ENCODE measurements at places on chromosomes 12 and 14. TPM values are rescaled to one million over a fixed set of nuclear protein-coding genes. Genes with fewer than 3 reads are reported as not detected.

GRCh38 chr14:56207626-56208292 lies 89.5 kb downstream of the PELI2 start:
- no peak for DNase-seq

GRCh38 chr12:27005495-27005894 lies 8.7 kb downstream of the TM7SF3 start:
- DNase-seq: no peak

DNA sequence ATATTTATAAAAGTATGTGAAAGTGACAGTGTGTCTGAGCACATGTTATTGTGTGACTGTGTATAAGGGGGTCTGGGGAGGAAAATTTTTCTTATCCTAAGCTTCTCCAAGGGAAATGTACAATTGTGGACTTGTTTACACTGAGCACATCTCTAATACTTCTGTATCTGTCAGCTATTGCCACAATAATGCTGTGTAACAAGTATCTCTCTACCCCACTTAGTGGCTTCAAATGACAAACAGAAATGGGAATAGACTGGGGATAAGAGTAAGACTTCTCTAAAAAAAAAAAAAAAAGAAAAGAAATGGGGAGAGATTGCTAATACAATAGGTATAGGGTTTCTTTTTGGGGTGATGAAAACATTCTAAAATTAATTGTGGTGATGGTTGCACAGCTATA lies 44.3 kb upstream of the CCDC63 start:
- no peak for DNase-seq

GRCh38 chr12:68809190-68810026 lies 1.4 kb downstream of the MDM2 start:
- no peak for DNase-seq

DNA sequence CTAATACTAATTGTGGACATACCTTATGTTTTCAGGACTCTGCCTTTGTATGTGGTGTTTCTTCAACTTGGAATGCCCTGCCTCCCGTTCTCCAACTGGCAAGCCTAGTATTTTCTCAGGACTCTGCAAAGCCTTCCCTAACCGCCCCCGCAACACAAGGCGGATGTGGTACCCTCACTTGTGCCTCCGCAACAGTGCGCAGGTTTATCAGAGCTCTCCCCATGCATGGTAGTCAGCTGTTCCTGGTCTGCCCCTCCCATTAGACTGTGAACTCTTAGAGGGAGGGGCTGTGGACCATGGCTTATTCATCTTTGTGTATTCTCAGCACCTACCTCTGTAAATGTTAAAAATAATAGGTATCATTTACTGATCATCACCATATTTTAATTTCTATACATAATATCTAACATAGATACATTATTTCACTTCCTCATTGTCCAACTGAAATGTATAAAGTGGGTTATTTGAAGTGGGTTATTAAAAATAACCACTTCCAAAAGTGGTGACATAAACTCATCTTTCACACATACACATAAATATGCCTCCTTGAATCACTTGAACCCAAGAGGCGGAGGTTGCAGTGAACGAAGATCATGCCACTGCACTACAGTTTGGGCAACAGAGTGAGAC lies 9.0 kb downstream of the LPAR5 start:
- DNase-seq: no peak

GRCh38 chr12:103468837-103469236 lies 26.9 kb downstream of the C12orf42 start:
- no peak for DNase-seq

GRCh38 chr12:28550757-28551704 lies 360.8 kb downstream of the CCDC91 start:
- DNase-seq: no peak

DNA sequence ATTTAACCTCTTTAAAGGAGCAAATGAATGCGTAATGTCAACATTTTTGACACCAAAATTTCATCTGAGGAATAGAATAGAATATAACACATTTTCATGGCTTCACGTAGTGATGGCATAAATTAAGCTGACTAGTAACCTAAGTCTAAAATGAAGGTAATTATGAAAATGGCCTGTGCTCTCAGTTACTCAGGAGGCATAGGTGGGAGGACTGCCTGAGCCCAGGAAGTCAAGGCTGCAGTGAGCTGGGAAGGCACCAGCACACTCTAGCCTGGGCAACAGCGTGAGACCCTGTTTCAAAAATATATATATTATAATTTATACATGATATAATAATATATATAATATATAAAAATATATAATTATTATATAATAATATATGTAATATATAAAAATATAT lies 383.2 kb upstream of the ATP2B1 start:
- DNase-seq: no peak

DNA sequence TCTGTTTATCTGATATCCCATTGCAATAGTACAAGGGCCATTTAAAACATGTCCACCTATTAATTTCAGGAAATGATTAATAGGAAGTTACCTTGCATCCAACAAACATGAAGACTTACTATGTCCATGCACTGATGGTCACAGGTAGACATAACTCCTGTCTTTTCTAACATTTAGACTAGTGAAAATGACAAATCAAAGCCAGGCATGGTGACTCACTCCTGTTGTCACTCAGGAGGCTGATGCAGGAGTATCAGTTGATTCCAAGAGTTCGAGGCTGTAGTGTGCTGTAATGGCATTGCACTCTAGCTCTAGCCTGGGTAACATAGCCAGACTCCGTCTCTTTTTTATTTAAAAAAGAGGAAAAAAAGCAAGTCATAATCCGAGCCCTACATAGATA lies 14.8 kb downstream of the HSP90B1 start:
- DNase-seq: no peak

GRCh38 chr12:68305278-68305677 lies 26.9 kb downstream of the MDM1 start:
- no peak for DNase-seq

- no peak for DNase-seq
These were observed 156.5 kb downstream of the PAWR start for GRCh38 chr12:79534029-79534867.

DNA sequence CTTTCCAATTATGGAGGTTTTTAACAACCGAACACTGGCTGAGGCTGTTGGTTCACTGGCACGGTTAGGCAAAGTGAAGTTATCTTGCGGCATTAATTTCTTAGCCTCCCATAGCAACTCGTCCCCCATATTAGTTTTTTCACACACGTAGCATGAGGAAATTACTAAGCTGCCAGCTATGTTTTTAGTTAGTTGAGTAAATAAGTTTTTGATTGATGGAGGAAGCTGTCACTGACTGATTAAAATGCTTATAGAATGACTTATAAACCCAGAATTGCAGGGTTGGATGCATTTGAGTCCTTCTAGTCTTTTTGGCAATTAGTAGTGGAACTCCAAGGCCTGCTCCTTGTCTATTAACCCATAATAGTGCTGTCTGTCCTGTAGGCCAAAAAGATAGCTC lies 97.1 kb downstream of the ALG10 start:
- no peak for DNase-seq

- no peak for DNase-seq
These were observed 38.6 kb upstream of the VPS33A start for GRCh38 chr12:122304924-122305323.

DNA sequence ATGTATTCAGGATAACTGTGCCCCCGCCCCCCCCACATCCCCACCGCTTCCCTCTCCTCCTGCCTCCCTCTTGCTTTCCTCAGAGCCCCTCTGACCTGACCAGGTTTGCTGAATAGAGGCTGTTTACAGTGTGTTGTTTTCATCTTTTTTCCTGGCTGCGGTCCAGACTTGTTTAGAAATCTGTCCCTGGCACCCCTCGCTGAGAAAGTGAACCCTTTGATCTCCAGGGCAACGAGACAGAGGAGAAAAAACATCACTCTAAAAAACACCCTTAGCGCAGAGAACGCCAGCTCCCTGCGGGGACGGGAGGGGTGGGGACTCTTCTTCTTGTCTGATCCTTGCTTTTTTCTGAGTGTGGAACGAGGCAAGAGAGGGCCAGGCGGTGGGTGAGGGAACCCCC lies 22.5 kb downstream of the SDS start:
- no peak for DNase-seq

RPGRIP1 gene
- 0.41 TPM for total RNA-seq

FIGNL2 gene
- 1.0 TPM for total RNA-seq

GNPTAB gene
- 64.8 TPM for total RNA-seq

SLC5A8 gene
- 5.5 TPM for total RNA-seq

OLR1 gene
- 52.2 TPM for total RNA-seq

Measured in left lung (tissue), 14 donors.